Activated CD4-positive, alpha-beta T cell treated with anti-CD3 and anti-CD28 coated beads, Interleukin-2, amount 50 U/mL, for 48 hours (primary cell): ENCODE measurements at places on chromosomes 16 and 17.

DNA sequence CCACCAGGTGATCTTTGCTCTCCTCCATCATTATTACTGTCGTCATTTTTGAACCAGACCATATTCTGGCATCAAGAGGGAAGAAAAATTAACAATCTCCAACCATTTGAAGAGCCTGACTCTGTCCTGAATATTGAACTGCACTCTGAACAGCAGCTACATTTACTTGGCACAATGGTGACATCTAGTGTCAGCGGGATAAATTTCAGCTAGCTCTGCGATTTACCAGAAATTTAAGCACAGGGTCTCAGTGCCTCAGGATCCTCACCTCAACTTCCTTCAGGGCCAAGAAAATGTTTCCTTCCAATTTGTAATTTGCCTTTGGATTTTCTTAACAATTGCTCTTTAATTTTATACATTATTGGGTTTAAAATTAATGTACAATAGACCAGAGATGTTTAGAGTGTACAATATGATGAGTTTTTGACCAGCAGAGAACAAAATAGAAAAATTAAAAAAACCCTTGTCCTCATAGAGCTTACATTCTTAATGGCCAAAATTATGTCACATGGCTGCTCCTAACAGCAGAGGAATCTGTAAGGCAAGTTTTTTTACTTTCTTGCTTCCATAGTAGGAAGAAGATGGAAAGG lies 10.7 kb upstream of the ZNF19 start:
- peak; percentile 25 for DNase-seq

DNA sequence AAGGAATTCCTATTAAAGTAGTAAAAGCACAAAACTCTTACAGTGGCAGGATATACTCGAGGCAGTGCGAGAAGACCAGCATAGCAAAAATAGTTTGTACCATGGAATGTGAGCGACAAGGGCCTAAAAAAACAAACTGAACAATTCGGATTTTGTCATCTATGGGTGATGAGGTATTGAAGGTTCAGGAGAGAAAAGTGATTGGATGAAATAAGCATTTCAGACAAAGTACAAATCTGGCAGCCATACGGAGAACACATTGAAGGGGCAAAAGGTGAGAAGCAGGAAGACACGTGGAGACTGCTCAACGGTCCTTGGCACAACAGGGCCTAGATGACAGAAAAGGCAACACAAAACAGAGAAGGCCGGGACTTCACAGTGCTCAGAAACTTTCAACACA lies 22.5 kb downstream of the MYH10 start:
- no peak for DNase-seq

GRCh38 chr17:82106688-82107305 lies 8.8 kb upstream of the FASN start:
- no peak for DNase-seq

DNA sequence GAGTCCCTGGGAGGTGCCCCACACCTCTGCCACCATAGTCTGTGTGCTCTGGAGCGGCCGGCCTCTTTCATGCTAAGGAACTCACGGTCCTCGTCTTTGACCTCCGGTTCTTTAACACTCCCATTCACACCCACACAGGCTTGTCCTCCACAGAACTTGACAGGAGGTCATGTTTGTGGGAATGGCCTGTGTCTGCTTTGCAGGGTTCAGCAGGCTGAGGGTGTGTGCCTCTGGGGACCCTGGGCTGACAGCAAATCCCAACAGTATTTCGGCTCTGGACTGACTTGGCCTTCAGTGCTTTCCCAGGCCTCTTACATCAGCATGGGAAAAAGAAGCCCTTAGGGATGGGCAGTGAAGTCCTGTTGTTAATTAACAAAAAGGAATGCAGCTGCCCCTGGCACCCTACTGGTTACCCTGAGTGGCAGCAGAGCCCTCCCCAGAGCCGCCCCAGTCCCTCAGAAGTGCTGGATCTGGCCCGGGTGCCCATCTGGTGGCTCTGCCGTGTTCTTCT lies 35.4 kb upstream of the ADORA2B start:
- no peak for DNase-seq

GRCh38 chr16:14958970-14959369 lies 15.9 kb upstream of the PDXDC1 start:
- DNase-seq = no peak
